ENCODE measurements at places on chromosomes 1 and 21.

GRCh38 chr1:172581779-172582178 is 48.8 kb downstream of the SUCO start:
- DNase-seq: no peak

DNA sequence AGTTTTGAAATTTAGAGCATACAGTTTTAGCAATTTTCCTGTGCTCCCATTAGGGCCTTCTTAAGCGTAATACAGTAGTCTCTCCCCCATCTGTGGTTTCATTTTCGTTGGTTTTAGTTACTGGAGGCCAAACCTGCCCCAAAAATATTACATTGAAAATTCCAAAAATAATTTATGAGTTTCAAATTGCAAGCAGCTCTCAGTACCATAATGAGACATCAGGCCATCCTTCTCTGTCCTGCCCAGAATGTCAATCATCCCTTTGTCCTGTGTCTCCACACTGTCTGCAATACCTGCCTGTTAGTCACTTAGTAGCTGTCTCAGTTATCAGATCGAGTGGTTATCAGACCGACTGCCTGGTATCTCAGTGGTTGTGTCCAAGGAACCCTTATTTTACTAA is 45.4 kb downstream of the ADSS2 start:
- DNase-seq: no peak

GRCh38 chr1:162145966-162146696 is 76.6 kb downstream of the NOS1AP start:
- no peak for DNase-seq

DNA sequence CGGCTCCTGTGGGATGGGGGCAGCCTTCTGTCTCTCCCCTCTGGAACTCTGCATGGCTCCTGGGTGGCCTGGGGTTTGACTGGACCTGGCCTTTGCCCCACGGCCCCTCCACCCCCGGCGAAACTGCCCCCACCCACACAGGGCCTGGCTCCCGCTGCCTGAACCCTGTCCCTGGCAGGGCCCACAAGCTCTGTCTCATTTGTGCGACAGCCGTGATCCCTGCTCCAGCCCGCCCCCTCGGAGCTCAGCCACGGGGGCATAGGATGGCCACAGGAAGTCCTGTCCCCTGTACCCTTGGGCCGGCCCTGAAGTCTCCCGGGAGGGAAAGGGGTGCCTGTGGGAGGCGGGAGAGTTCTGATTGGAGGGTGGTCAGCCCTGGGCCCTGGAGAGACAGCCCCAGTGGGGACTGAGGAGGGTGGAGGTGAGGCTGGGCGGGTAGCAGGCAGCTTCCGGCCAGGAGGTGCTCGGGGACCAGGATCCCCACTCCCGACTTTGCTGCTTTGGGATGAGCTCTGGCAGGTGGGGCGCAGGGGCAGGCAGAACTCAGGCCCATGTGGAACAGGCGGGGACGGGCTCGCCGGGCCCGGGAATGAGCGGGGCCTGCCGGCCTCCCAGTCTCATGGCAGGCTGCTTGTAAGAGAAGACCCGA is 45.1 kb downstream of the SLX9 start:
- DNase-seq: no peak

DNA sequence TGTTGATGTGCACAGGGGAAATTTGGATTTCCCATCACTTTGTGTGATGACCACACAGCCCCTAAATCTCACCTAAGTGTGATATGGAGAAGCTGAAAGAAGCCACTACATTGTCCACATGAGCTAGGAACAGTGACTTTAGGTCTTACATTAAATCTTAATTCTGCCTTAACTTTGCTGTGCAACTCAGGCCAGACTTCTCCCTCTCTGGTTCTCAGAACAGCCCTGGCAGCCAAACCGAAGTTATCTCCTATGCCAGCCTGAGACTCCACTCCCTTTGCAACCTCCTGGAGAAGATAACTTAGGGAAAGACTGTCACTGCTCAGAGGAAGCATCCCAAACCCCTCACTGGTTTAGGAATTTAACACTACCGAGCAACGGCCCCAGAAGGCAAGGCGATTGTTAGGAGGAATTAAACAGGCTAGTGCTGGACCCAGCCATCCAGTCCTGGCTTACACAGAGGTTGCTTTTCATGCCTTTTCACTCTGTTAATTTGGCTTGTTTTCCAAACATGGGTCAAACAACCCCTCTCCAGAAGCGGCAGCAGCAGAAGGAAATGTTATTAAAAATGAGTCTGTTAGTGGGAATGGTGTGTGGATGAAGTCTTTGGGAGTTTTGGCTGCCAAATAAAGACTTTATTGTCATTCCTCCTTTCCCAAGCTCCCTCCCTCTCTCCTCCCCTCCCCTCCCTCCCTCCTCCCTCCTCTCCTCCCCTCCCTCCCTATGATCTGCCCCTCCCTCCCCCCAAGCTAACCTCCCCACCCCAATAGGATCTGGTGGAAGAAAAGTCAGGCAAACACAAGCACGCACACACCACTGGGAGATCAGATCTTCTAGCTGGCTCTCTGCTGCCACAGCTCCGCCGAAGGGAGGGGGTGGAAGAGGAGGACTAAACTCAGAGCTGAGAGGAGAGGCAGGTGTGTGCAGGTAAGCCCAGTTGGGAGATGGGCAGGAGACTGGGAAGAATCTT is at the start of gene PRELP:
Gene PRELP, plus strand, starts transcription at position 795 of the 970 bp plus-strand sequence. CDS start 7,379 bp downstream, outside the sequence.
- DNase-seq: no peak

GRCh38 chr1:216113181-216113580 is 310.1 kb downstream of the USH2A start:
- no peak for DNase-seq

DNA sequence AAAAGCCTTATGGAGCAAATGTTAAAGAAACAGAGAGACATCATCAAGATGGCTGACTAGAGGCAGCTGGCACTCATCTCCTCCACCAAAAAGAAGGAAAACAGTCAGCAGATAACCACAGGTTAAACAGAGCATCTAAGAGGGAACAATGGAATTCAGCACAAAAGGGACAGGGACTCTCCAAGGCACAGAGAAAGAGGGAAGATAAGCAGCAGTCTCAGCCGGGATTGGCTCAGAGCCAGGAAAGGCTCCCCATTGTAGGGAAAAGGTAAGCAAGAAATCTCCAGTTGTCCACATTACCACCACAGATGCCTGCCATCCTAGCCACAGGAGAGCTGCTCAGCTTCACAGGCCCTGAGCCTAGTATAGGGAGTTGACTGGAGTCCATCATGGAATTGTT is 605.5 kb downstream of the SMYD3 start:
- no peak for DNase-seq

DNA sequence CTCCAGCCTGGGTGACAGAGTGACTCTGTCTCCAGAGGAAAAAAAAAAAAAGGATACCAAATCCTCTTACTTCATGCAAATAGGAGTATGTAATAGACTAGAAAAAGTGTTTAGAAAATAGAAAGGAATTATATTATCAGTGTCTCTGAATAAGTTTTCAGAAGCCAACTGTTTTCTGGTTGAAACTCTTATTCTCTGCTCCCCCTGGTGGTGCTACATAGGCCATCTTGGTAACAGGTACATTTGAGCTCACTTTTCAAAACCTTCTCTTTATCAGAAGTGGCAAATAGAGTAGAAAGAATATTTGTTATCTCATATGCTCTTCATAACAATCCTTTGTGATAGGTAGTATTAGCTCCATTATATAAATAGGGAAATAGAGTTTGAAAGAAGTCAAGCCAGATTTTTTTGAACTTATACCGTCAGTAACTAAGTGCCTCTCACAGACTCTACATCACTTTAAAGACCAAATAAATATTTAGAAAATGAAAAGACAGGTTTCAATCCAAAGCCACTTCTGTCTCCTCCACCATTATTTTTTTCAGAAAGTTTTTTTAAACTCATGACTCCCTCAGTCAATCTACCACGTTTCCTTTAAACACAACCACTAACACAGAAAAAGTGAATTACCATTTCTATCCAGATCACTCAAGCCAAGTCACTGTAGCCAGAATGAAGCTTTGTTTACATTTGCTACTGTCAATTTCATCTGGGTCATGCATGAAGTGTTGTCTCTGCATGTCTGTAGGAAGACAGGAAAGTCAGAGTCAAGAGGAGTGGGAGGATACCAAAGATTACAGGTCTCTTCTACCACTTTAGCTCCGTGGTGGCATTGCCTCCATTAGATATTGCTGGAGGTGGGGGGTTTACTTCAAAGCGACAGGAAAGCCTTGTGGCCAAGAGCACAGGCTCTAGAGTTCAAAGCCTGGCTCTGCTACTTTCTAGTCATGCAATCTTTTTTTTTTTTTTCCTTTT is 45.6 kb downstream of the IL23R start:
- DNase-seq: peak; percentile 25

- no peak for DNase-seq
Measured at GRCh38 chr1:47529520-47530098, 91.8 kb downstream of the FOXD2 start.

DNA sequence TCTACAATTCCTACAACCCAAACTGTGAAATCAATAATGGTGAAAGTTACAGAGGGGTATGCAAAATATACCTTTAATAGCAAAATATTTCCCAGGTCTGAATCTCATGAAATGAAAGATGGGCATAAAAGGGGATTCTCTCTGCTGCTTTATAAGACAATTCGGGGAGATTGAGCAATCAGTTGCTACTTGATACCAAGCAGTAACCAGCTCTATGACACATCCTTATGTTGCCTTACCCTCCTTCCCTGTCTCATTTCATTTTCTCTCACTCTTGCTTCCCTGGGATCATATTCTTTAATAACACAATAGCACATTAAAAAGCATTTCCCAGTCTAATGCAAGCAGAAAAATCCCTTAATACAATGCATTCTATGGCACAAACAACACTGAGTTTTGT is 29.0 kb downstream of the ZSWIM5 start:
- DNase-seq: no peak

DNA sequence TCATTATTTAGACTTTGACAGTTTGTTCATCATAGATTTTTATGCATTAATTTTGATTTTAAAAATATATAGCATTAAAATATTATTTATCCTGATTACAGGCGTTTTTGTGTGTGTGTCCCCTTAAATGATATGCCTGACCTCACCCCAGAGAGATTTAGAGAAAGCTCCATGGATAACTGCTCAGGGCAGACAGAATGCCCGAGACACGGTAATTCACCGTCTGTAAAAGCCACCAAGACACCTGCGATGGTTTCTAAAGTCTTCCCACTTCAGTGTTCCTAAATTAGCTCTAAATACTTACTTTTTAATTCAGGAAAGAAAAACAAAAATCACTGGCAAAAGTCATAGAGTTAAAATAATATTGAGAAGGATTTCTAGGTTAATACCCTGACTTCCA is 350.6 kb upstream of the RUNX1 start:
- no peak for DNase-seq

GRCh38 chr1:111182052-111182451 is 18.4 kb downstream of the DENND2D start:
- no peak for DNase-seq

DNA sequence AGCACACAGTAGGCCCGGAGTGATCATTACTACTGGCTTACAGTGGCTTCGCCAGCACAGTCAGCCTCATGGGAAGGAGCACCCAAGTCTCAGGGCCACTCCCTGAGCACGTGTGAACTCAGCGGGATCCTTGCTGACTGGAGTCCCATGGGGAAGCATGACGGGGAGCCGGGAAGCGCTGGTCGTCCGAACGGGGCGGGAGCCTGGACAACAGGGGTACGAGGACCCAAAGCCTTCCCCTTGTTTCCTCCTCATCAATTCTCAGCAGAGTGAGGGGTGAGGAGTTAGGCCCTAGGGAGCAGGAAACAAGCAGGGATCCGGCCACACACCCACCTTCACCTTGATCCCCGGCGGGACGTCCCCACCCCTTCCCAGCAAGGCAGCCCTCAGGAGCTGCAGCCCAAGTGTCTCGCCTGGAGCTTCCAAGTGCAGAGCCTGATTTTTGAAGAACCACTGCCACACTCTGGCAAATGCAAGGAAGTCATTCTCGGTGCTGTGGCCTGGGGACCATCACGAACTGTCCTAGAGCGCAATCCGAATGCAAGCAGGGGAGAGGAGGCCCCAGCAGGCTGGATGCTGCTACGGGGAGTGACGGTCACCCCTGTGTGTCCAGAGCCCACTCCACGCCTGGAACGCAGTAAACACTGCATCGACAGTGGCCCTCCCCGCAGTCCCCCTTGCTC is 35.5 kb downstream of the TOMM20 start:
- no peak for DNase-seq

DNA sequence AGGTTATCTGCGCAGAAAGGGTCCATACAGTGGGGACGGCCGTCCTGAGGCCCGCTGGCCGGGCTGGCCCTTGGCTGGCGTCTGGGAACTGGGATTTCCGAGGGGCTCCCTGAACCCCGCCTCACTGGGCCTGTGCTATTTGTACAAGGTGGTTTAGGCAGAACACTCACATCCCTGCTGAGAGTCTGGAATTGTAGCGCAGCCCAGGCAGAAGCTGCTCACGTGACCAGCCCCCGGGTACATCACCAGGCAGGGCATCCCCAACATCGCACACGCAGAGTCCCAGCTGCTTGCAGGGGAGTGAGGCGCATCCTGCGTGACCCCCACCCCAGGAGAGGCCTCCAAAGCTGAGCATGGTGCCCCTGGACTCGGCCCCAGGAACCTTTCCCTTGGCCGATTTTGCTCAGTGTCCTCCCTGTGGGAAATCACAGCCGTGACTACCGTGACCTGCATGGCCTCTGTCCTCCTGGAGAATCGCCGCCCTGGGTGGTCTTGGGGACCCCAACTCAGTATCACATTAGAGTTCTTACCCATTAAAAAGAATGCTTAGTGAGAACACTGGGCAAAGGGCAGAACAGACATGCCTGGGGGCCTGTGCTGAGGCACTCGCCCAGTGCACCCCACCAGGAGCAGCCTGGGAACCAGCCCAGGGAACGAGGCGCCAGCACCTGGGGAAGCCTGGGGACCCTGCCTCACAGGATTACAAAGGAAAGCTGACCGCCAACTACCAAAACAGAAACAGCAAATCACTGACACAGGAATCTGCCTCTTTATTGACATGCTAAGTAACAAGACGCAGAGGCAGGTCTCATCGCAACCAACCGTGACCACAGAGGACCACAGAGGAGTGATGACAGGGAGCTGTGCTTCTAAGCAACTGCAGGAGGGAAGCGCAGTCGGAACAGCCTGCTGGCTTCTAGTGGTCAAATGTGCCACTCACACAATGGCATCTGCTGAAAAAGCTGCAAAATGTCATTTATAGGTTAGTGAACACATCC is 33.5 kb downstream of the UBE2G2 start:
- DNase-seq: no peak

GRCh38 chr1:113307771-113308445 is 82.4 kb upstream of the MAGI3 start:
- no peak for DNase-seq

DNA sequence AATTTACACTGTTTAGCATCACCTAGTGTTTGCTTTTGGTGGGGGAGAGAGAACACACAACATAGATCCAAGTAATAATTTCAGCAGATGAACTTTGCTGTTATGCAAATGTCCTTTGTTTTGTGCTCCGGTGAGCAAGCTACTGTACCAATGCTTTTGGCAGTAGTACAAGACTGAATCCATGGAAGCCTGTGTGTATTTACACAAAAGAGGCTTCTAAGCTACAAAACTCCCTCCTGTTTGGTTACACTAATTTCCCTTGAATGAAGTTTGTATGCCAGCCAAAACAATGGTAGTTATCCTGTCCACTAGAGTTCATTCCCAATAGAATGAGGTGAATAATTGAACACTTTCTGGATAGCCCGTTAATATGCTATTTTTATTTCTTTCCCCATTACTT is 320.5 kb downstream of the KCTD3 start:
- DNase-seq: no peak
